Stimulated activated CD8-positive, alpha-beta memory T cell treated with anti-CD3 and anti-CD28 coated beads, Interleukin-4, amount 100 ng/mL, for 4 hours (primary cell): ENCODE measurements at places on chromosomes 1 and 21.

GRCh38 chr1:175273376-175274031 lies 80.9 kb upstream of the KIAA0040 start:
- no peak for DNase-seq

DNA sequence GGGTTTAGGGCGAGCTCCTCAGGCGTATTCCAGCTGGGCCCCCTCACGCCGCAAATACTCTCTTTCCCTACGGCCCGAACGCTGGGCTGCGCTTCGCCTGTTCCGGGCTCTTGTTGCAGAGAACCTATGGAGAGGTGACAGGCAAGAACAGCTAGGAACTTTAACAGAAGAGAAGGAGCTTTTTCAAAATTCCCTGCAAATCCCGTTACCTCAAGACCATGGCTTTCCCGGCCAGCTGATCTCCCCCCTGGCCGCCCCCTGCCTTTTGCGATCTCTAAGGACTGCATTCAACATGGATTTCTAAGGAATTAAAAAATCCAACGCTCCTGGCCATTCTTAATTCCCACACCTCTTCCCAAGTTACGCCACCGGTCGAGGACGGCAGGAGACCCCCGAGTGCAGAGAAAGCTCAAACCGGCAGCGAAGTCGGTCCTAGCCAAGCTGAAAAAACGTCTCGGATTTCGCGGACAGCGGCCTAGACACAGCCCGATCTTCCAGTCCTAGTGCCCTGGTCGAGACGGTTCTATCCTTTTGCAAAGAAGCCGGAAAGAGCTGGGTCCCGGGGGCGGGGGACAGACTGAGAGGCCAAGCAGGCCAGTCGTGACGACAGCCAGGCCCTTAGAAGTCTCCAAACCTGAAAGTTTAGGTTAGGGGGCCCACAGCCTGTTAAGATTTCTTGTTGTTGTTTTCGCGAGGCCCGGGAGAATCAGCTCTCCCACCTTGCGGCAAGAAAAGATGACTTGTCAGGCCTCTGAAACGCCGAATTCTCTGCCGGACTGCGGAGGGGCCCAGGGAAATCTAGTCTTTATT lies 1.1 kb upstream of the TBX15 start:
- no peak for DNase-seq

- DNase-seq, result no peak
Measured at GRCh38 chr1:224457782-224458144, 23.2 kb upstream of the WDR26 start.

- DNase-seq, result no peak
Measured at GRCh38 chr1:200906491-200906890, 11.8 kb downstream of the INAVA start.

GRCh38 chr21:27526451-27526850 lies 559.6 kb upstream of the ADAMTS5 start:
- DNase-seq, result no peak

DNA sequence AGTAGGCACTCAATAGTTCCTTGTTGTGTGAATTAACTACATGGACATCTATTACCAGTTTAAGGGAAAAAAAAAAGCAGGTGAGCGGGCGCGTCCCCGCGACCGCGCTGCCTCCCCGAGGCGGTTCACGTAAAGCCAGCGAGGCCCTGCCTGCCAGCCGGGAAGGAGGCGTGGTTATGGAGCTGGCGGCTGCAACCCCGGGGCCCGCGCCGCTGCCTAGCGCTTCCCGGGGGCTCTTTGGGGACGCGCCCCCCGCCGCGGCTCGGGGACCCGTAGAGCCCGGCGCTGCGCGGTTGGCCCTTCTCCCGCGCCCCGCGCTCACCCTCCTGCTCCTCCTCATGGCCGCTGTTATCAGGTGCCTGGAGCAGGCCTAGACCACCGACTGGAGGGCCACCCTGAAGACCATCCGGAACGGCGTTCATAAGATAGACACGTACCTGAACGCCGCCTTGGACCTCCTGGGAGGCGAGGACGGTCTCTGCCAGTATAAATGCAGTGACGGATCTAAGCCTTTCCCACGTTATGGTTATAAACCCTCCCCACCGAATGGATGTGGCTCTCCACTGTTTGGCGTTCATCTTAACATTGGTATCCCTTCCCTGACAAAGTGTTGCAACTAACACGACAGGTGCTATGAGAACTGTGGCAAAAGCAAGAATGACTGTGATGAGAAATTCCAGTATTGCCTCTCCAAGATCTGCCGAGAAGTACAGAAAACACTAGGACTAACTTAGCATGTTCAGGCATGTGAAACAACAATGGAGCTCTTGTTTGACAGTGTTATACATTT lies 2.6 kb upstream of the CC2D1B start:
- peak; percentile 12 for DNase-seq

DNA sequence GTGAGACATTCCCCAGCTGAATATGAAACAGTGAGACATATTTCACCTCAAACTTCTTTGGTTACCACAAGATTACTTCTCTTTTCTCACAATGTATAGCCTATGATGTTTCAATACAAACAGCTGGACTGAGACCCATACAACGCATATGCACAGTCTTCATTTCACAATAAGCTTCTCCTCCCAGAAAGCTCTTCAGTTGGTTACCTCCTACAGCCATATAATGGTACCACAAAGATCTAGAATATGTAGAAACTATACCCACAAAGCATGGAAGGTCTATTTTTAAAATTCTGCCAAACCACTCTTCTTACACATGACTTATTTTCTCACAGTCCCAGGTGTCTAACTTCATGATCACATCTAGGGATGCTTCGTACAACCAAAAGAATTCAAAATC lies 70.8 kb downstream of the JAK1 start:
- no peak for DNase-seq

DNA sequence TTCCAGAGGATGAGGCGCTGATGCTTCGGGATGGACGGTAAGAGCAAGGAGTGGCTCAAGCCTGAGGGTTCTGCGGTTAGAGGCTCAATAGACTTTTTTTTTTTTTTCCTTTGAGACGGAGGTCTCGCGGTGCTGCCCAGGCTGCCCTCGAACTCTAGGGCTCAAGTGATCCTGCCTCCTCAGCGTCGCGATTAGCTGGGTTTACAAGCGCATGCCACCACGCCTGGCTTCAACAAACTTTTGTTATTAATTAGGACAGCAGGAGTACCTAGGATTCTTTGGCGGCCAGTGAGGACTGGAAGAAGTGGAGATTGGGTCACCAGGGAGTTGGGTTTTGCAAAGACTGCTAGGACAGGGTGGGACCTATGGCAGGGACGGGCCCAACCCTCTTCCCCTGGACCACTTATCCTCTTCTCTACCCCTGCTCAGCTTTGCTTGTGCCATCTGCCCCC lies 587 bp downstream of the SCNM1 start:
- DNase-seq, result no peak

- no peak for DNase-seq
Measured at GRCh38 chr1:171292799-171293198, 21.2 kb upstream of the FMO4 start.

DNA sequence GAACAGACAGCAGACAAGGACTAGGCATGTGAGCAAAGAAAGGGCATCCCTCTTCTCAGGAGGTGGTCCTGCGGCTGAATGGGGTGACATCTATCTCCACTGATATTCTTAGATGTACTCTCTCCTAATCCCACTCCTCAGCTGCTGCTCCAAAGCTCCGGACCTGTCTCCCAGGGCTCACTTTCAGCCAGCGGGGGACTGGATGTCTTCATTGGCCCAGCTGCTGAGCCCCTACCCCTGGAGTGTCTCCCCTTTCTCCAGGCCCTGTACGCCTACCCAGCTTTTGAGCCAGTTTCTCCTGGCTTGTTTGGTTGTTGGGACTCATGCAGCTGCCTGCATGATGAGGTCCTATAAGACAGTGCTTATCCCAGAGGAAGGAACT lies 28.8 kb upstream of the CSF1 start:
- DNase-seq, result no peak

DNA sequence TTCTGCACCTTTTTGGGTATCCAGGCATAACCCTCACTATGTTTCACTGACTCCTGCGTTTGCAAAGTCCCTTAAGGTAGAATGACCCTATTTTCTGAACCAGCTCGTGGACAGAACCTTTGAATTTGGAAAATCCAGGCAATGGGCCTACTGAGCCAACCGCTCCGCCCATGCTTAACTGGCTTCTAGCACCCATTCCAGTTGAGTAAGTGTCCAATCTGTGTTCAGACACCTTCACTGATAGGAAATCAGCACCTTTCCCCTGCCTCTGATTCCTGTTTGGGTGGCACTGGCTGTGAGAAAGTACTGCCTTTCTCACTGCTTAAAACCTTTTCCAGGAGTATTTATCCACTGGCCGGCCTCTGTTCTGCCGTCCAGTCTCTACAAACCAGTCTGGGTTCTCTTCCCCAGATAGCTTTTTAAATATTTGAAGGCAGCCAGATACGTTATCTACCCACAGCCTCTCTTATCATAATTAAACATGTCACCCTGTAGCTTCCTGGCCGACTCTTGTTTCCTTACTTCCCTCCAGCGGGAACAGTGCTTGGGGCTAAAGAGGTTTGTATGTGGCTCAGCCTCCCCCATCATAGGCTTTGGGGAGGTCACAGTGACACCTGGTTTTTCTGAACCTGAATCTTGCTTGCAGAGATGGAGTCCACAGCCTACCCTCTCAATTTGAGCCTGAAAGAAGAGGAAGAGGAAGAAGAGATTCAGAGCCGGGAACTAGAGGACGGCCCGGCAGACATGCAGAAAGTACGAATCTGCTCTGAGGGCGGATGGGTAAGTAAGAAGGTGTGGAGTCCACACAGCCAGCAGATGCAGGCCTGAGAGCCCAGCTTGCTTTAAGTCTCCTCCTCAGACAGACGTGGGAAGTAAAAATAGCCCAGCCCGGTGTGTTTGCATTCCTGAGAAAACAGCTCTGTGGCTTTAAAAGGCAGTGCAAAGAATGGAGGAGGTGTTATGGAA lies 1.3 kb downstream of the POGK start:
- DNase-seq, result no peak
